ENCODE measurements at places on chromosomes 7 and 10.

DNA sequence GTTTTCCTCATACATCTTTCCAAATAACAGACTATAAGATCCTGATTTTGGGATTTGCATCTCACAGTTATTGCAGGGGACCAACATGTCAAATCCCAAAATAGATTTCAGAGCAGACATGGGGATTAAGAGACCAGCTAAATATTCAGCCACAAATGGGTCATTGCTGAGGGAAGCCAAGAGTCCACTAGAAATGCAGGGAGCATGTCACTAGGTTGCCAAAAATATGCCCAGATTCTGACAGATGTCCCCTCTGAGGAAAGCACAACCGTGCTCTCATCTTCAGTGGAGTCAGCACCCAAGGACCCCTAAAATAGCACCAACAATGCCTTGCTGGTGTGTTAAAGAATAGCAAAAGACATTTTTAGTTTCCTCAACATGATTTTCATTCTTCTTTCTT is 56.2 kb upstream of the AGK start:
- no peak for DNase-seq

DNA sequence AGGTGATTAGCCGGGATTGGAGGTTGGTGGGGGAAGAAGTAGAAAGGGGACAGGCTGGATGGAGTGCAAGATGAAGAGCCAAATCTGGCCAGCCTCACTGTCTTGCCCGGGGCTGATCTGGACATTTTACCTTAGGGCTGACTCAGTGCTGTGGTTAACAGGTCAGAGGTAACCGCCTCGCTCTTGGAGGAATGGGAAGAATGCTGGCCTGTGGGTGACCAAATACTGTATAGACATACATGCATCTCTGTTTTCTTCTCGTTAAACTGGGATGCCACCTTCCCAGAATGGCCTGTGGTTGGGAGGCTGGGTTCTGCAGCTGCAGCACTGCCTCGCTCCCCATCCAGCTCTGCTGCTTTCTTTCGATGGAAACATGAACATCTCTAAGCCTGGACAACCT is 120.0 kb downstream of the SEC23IP start:
- DNase-seq, result no peak

- peak; percentile 33 for DNase-seq
These were observed 52.9 kb upstream of the CACNB2 start for GRCh38 chr10:18087355-18087754.

- no peak for DNase-seq
These were observed 2.6 kb upstream of the RPA3 start for GRCh38 chr7:7720750-7721621.

GRCh38 chr10:1424648-1425047 is 312.7 kb downstream of the ADARB2 start:
- DNase-seq, result no peak

GRCh38 chr7:80272560-80273239 is 138.1 kb downstream of the GNAI1 start:
- no peak for DNase-seq

DNA sequence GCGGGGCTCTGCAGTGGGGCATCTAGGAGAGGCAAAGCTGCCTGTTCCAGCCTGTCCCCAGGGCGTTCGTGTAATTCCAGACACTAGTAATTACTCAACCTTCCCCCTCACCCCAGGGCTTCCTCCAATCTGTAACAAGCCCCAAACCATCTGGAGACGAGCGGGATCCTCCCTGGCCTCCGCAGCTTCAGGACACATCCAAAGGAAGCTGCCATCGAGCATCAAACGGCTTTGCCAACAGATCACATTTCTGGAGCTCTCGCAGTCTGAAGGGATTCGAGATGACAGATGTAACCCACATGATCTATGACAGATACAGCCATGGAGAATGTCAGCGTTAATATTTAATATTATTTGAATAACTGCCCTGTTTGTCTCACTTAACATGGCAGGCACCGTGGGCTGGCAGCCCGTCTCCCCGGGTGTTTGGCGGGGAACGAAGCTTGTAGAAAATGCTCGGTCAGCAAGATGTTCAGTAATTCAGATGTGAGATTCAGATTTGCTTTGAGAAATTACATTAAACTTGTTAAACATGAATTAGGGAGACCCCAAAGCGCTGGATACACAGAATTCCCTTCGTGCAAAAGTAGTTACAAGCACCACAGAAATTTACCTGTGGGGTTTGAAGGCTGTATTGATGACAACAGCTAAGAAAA is 108.5 kb upstream of the C7orf33 start:
- DNase-seq, result no peak

DNA sequence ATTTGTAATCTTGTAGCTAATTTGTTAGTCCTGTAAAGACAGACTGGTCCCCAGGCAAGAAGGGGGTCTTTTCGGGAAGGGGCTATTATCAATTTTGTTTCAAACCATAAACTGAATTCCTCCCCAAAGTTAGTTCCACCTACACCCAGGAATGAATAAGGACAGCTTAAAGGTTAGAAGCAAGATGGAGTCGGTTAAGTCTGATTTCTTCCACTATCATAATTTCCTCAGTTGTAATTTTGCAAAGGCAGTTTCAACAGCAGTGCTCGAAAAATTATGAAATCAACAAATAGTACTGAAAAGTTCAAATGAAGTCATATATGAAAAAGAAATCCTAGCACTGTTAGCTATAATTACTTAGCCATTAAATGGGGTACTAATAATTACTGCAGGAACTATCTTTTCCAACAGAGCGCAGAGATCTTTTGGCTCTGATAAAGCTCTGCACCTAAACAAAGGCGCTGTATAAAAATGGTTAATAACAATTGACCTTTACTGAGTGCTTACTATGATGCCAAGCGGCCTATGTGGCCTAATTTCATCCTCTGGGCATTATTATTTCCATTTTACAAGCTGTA is 756 bp upstream of the SEC24C start:
- DNase-seq, result no peak

GRCh38 chr10:131556897-131557495 is 245.5 kb upstream of the TCERG1L start:
- no peak for DNase-seq

GRCh38 chr10:127928021-127928806 is 21.3 kb downstream of the PTPRE start:
- DNase-seq, result peak; percentile 89

DNA sequence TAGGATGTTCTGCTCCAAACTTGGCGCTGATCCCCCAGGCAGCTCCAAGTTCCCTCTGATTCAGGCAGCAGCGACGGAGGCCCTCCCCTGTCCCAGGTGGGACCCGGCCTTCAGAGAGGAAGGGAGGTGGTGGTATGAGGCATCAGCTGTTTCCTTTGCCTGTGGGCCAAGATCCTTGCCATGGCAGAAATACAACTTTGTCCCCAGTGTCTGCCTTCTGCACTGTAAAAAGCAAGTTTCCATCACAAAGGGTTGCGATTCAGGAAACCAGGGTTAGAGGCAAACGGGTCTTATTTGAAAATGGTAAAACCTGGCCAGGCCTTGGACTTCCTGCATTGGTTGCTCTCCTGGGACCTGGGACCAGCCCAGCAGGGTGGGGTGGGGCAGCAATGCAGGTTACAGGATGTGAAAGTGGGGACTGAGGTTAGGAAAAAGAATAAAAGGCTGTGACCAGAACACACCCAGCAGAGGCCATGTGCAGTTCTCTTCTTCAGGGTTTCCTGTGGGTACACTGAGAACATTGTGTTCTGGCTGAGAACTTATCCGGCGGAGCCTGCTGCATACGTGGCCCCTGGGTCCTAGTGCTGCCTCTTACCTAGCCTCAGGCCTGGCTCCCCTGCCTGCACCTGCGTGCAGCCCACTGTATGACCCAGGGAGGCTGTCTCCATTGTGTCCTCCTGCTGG is 25.1 kb upstream of the DDIT4 start:
- peak; percentile 87 for DNase-seq

- no peak for DNase-seq
These were observed 21.1 kb upstream of the TOMM7 start for GRCh38 chr7:22843681-22844309.
